ENCODE measurements at places on chromosomes 7 and 10.

DNA sequence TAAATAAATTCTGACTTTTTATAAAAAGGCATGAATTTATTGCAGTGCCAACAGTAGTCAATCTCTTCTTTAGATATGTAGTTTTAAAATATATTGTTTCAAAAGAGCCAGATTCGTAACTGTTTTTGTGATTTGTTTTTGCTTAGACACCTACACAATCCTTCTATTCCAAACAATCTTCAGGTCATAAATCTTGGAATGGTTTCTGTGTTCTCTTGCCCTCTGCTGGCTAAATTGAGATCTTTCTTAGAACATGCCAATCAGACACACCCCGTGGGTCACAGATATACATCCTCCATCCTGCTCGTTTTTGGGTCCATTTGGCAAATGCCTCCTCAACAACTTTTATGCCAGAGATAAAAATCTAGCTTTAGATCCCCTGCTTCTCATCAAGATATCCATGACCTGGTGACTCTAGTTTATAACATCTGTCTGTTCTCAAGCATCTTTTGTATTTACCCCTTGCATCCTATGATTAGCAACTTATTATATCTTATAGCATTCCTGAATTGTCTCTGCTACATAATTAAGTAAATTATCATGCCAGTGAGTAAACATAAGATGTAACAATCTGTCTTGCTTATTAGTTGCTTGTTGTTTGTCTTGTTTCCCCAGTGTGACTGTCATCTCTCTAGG, 35.3 kb upstream of the IFRD1 start:
- no peak for DNase-seq

GRCh38 chr7:106071999-106072714, 40.0 kb downstream of the SYPL1 start:
- no peak for DNase-seq

DNA sequence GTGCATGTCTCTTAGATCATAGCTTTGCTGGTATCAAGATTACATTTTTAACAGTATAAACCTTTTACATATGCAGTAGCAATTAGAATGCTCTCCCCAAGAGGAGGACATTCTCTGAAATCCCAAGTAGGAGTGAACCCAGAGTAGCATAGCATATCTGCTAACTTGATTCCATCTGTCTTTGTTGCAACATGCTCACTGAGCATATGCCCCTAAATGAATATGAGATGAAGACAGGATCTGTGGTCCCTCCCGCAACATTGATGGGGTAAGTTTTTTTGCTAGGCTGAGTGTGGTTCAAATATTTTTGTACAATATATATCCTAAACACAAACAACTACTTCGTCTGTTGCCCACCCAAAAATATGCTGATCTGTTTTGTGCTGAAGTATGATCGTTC, 534.2 kb upstream of the C7orf33 start:
- no peak for DNase-seq

DNA sequence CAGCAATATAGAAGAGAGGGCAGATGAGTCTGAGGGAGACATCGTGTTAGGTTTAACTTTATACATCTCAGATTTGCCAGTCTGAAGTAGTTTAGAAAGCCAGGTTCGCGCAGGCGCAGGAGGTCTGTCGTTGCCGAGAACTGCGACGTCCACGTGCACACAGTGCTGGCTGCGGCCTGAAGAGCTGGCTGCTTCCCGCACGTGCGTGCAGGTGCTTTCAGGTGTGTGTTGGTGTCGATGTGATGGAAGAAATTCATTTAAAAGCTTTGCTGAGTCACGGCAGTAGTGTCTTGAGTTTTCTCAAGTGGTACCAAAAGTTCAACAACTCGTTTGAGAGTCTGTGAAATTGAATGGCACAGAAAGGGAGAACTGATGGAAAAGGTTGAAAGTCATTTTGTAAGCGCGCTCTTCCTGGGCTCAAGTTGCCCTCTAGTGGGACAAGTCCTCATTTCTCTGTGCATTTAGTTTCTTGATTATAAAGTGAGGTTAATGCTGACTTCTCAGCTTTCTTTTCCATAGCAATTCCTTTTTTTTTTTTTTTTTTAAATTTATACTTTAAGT, 18.6 kb downstream of the WDR37 start:
- no peak for DNase-seq

- no peak for DNase-seq
Measured at GRCh38 chr7:70700055-70700940, 431.6 kb upstream of the GALNT17 start.

GRCh38 chr7:22667562-22668239, 59.3 kb upstream of the IL6 start:
- DNase-seq = no peak

GRCh38 chr10:59885430-59886134, 20.8 kb downstream of the CCDC6 start:
- peak; percentile 56 for DNase-seq

DNA sequence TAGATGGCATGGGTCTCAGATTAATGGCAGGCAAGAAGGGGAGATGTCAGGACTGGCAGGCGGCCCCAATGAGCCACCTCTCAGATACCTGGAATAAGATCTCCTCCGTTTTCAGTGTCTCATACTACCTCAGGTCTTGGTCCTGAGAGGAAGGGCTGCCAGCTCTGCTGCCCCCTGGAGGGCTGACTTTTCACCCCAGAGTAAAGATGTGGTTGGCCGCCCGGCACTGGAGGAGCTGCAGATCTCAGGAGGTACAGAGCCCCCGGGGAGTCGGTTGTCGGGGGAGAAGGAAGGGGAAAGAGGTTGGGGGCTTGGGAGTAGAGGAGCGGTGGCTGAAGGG, 642 bp upstream of the COL13A1 start:
- no peak for DNase-seq

DNA sequence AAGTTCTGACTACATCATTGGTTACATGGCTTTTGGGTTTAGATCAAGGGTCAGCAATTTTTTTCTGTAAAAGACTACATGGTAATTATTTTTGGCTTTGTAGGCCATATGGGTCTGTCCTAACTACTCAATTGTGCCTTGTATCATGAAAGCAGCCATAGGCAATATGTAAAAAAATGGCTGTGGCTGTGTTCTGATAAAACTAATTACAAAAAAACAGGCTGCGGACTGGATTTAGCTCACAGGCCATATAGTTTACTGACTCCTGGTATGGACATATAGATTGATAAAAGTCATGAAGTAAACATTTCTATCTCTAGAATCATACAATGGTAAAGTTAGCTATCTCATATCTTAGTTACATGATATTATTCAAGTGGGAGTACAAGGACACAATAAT, 375.4 kb downstream of the THSD7A start:
- no peak for DNase-seq

DNA sequence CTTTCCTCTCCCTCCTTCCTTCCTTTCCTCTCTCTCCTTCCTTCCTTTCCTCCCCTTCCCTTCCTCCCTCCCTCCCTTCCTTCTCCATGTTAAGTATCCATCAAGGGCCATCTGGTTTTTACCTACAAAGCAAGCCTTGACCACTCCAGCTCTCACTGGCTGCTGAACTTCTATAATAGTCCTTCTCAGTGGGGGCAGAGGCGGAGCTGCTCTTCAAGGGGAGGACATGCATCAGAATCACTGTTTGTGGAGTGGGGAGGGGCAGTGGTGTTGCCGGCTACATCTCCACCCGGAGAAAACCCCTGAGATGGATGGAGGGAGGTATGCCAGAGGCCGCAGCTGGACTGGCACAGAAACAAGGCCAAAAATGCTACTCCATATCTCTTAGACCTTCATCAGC, 25.9 kb downstream of the LAMB1 start:
- no peak for DNase-seq

GRCh38 chr7:113715262-113715661, 203.5 kb downstream of the PPP1R3A start:
- DNase-seq = no peak

- DNase-seq = no peak
Measured at GRCh38 chr7:75878312-75878768, 494 bp upstream of the RHBDD2 start.

DNA sequence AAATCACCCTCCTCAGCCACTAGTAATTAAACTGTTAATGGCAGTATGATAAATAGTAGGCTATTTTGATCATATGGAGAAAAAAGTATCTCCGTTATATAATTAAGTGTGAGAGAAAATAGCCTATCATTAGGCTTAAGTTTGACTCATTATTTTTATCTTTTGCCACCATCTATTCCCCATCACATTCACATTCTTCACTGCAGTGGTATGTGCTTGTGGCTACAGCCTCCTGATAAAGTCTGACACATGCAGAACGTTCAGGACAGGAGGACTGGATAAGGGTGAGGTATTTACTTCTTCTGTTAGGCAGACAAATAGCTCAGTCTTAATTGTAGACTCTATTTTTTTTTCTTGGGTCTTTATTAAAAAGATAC, 5.8 kb downstream of the NEBL start:
- no peak for DNase-seq

DNA sequence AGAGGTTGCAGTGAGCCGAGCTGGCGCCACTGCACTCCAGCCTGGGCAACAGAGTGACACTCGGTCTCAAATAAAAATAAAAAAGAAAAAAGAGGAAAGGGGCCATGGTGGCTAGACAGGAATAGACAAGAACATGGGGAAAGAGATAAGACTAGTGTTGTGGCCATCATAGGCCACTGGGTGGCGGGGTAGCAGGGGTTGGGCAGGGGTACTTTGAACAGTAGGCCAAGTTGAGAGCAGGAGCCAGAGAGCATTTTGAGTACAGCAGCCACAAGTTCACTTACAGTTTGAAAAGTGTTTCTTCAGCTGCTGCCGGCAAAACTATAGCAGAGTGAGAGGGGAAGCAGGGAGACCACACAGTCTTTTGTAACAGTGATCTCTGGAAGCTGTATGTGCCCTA, 656.0 kb downstream of the CNTNAP2 start:
- DNase-seq = no peak

DNA sequence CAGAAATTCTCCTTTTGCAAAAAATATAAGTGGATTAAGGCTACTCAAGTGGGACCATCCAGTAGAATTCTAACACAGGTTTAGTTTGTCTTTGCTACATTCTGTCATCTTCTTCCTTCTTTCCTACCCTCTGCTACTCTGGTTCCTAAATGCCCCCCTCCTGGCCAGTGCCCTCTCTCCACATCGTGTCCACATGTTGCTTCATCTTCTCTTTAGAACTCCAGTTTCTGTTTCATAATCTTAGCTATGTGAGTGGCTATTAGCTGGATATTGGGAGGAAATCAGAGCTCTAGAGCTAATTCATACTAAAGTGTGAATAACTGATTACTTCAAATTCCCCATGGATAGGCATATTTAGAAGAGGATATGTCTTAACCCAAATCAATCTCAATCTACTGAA, 528.5 kb downstream of the LRMDA start:
- DNase-seq = no peak

GRCh38 chr10:77187376-77187999, 450.1 kb downstream of the KCNMA1 start:
- DNase-seq = no peak

- DNase-seq = no peak
Measured at GRCh38 chr10:77702166-77702565, 64.6 kb upstream of the KCNMA1 start.

DNA sequence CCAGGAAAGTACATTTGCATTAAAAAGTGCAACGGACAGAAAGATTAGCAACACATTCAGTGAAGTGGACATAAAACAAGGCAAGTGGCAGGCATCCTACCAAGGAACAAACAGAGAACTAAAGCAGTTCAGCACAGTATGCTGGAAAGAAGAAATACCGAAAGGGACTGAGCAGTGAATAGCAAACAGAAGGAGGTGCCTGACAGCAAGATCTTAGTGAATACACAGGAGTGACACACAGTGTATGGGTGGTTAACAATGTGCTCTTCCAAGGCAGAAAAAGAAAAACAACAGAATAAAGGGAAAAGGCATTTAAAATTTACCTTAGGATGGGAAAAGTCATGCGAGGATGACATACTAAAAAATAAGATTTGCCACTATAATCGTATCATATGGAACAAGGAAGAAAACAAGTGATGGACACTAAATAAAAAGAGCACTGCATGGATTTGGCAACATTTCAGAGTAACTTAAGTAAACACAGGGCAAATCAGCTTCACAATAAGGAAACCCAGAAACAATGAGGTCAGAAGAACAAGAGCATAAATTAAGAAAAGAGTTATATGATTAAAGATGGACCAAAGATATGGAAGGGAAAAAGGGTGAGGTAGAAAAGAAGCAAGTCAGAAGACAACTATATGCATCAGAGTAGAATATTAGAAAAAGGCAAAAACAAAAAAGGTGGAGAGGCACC, 29.5 kb downstream of the MEST start:
- DNase-seq = no peak

DNA sequence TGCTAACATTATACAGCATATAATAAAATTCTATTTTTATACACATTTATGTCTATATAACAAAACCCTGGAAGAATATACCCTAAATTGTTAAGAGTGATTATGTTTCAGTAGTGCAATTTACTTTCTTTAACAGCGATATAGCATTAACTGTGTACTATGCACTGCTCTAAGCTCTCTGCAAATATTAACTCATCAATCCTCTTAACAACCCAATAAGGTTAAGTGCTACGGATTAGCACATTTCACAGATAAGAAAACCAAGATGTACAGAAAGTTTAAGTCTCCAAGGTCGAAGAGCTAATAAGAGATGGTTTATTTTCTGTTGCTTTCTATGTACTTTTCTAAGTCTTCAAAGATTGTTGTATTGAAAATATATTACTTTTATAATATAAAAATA, 95.8 kb downstream of the SEMA3C start:
- no peak for DNase-seq

GRCh38 chr7:102081244-102081627, 205.4 kb upstream of the SH2B2 start:
- DNase-seq = no peak

DNA sequence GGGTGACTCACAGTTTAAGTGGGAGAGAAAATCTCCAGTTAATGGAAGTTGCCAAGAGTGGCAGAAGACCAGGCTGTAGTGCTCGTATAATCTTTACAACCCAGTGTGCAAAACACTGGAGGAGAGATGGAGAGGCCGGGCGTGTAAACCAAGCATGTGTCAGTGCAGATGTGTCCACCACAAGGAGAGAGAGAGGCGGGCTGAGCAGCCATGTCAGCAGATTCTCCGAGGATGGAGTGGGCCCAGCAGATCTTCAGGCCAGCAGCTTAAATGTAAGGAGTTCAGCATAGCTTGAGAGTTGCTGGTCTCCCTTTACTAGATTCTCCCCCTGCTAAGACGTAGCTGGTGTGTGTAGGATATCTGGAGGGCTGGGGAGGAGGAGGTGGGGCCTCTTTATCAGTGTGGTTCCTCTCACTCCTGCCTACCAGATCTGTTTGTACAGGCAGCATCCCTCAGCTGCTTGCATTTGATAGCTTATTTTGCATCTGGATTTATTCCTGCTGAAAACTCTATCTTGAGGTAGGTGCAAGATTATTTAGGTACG, 13.7 kb downstream of the BPGM start:
- DNase-seq = no peak

DNA sequence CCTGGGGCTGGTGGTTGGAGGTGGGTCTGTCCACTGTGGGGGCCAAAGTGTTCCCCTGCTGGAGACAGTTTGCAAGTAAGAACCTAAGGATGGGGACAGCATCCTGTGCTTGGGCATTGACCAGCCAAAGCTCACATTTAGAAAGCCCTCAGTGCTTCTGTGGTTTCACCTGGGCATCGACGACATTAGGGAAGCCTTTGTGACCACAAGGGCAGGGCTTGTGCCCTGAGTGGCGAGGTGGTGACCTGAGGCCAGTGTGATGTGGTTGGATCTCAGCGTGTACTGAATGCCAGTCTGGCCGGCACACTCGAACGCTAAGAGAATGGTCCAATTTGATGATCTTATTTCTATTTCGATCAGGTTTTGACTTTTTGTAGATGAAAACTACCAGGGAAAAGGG, 32.1 kb upstream of the SH2B2 start:
- DNase-seq = no peak

GRCh38 chr10:131419797-131420196, 108.3 kb upstream of the TCERG1L start:
- no peak for DNase-seq

GRCh38 chr7:101507791-101508252, 121.3 kb downstream of the MYL10 start:
- no peak for DNase-seq

- no peak for DNase-seq
Measured at GRCh38 chr7:34840176-34840785, 182.3 kb downstream of the NPSR1 start.

All from CD4-positive, alpha-beta T cell treated with Interferon gamma for 1 hour (primary cell).